ENCODE measurements at places on chromosomes 5 and 9. TPM values are rescaled to one million over a fixed set of nuclear protein-coding genes. Genes with fewer than 3 reads are reported as not detected.

GRCh38 chr5:2191972-2192371 lies 309.2 kb upstream of the IRX4 start:
- no peaks in the 10 kb centered on the region for H3K27me3 ChIP-seq
- no peak for DNase-seq
- no peak overlapping the region for H3K4me3 ChIP-seq
- no peak overlapping the region for H3K27ac ChIP-seq

DNA sequence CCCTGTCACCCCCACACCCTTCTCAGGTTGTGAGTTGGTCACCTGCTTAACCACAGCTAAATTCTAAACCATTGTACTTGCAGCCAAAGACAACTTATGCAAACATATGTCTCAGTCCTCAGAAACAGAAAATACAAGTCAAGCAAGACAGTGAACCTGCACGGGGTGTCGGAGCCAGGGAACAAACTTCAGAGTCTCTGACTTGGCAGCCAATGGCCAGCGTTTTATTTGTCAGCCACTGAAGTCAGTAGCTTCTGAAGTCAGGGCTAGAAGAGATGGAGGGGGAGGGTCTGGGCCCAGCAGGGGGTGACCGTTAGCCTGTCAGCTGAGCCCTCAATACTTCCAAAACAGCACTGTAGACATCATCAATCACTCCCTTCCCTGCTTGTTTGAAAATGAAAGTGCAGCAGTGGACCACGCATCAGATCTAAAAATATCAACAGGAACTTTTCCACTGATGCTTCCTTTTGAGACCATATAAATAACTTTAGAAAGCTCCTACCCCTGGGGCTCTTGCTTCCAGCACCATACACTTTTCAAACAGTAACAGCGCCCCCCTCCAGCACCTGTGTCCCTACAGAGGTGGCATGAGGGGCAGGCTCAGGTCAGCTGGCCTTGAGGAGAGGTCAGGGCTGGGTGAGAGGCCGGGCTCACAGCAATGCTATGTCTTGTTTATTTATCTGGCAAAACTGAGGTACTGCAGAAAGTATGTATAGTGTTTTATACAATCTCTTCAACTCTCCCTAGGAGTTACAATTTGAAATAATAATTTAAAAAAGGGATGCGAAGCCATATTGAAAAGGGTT lies 142.5 kb downstream of the ACER2 start:
- H3K4me1 ChIP-seq, result peaks cover 13% of the 10 kb centered on the region
- peak overlapping the region; percentile 13 for H3K4me3 ChIP-seq
- H3K27ac ChIP-seq, result no peak overlapping the region
- H3K27me3 ChIP-seq, result no peaks in the 10 kb centered on the region
- no peaks in the 10 kb centered on the region for H3K36me3 ChIP-seq

- H3K4me3 ChIP-seq, result no peak overlapping the region
- no peaks in the 10 kb centered on the region for H3K36me3 ChIP-seq
- no peak for DNase-seq
- no peak overlapping the region for H3K27ac ChIP-seq
Measured at GRCh38 chr5:174259696-174260420, 214.4 kb downstream of the NSG2 start.

- no peak within 1 kb of the TSS for H3K27ac ChIP-seq
- H3K36me3 ChIP-seq, result peaks cover 9% of the 10 kb centered on the region
- H3K27me3 ChIP-seq, result no peaks in the 10 kb centered on the region
- DNase-seq, result no peak
- no peak within 1 kb of the TSS for H3K4me3 ChIP-seq
Measured at GRCh38 chr5:141488591-141489561, at the start of gene PCDHGC5. Gene PCDHGC5, plus strand, starts transcription at chr5:141489081. Its CDS starts 160 bp downstream, at chr5:141489241.

DNA sequence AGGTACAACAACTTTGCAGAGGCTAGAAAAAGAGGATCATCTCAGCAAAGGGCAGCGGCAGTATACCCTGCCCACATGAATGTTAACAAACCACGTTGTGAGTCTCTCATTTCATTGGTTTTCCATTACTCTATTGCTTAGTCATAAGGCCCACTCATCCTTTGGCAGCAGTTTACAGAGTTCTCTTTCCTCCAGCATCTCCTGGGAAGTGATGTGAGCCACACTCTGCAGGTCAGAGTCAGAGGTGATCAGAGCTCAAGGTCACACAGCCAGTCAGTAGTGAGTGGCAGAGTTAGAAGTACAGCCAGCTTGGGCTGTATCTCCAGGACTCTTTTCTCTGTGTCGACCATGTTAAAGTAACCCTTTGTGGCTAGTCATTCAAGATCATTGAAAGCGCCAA lies 599.6 kb upstream of the GRAMD2B start:
- H3K27me3 ChIP-seq, result no peaks in the 10 kb centered on the region
- H3K27ac ChIP-seq, result no peak overlapping the region
- no peak for DNase-seq

DNA sequence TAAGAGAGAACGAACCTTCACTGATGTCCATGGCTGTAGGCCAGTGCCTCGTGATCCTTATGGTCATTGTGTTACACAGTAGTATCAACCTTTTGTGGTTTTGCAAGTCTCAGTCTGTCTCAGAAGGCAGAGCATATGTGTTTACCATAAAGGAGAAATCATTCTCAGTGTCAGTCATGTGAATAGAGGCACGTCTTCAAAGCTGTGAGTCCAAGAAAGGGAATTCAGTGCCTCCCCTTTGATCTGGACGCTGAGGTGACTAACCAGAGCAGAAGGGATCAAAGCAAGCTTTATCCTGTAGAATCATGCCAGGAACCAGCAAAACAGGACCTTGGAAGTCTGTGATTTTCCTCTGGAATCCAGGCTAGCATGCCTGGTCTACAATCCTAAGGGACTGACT lies 433.9 kb downstream of the DNAH5 start:
- no peaks in the 10 kb centered on the region for H3K4me1 ChIP-seq
- no peaks in the 10 kb centered on the region for H3K27me3 ChIP-seq
- H3K4me3 ChIP-seq, result no peak overlapping the region
- no peak overlapping the region for H3K27ac ChIP-seq

- H3K27me3 ChIP-seq, result no peaks in the 10 kb centered on the region
- no peaks in the 10 kb centered on the region for H3K36me3 ChIP-seq
- no peak for DNase-seq
- H3K4me1 ChIP-seq, result peaks cover 48% of the 10 kb centered on the region
Measured at GRCh38 chr5:143314659-143315058, 88.8 kb downstream of the NR3C1 start.

Gene RNF208
- 4.8 TPM for polyA plus RNA-seq

Gene CCDC180
- polyA plus RNA-seq, result not detected

DNA sequence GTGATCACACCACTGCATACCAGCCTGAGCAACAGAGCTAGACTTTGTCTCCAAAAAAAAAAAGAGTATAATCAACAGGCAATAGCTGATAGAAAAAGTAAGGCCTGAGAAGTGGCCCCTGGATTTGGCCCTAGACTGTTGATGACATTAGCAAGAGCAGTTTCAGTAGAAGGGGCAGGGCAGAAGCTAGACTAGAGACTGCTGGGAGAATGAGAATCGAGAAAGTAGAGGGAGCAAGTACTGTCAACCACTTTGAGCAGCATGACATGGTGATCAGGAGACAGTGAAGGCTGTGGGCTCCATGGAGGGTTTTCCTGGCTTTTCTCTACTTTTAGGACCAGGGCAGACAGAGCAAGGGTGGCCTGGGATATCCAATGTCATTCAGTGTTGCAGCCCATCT lies 34.9 kb upstream of the B4GALT1 start:
- no peaks in the 10 kb centered on the region for H3K27me3 ChIP-seq
- no peak for DNase-seq
- H3K4me3 ChIP-seq, result no peak overlapping the region

DNA sequence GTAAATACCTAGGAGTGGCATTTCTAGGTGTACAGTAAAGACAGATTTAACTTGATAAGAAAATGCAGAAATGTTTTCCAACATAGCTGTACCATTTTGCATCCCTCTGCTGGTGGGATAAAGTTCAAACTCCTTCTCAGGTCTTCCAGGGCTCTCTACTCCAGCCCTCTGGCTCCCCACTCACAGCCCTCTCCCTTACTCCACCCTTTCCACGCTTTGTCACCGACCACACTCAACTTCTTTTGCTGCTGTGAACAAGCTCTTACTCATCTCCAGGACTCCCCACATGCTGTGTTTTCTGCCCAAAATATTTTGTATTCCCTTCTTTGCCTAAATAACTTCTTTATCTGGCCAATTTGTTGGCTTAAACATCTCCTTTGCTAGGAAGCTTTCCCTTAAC lies 90.6 kb upstream of the OSMR start:
- DNase-seq, result no peak
- no peaks in the 10 kb centered on the region for H3K27me3 ChIP-seq
- H3K27ac ChIP-seq, result no peak overlapping the region
- no peak overlapping the region for H3K4me3 ChIP-seq

- no peaks in the 10 kb centered on the region for H3K27me3 ChIP-seq
- no peak overlapping the region for H3K4me3 ChIP-seq
- no peaks in the 10 kb centered on the region for H3K36me3 ChIP-seq
- H3K4me1 ChIP-seq, result no peaks in the 10 kb centered on the region
Measured at GRCh38 chr9:16092142-16093091, 539.6 kb downstream of the CCDC171 start.
